ENCODE measurements at places on chromosomes 6 and 20.

DNA sequence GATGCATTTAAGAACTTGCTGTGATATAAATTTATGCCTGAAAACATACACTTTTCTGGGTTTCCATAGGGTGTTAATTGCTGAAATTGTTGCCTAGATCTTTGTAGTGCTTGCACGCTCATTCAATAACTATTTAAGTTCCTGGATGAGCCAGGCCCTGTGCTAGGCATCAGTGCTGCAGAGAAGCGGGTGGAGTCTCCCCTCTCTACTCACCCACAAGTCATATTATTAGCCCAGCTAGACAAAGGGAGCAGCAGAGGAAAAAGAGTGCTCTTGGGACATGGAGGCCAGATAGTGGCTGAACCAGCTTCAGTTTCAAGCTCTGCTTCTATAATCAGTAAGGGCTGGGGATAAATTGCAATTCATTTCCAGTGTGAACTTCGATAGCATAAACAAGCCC is 329.1 kb downstream of the TFAP2B start:
- DNase-seq: no peak

DNA sequence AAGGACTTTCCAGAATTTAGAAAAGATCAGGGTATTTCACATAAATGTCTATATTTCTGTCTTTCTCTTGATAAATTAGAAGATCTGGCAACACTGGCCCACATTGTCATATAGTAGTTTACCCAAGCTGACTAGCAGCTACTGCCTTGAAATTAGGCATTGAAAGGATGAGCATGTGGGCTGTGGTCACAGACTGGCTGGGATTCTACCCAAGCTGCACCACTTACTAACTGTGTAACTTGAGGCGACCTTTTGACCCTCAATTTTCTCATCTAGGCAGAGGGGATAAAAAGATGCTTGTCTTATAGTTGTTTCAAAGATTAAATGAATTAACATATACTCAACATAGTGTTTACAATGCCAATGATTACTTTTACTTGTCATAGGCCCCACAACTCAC is 152.7 kb upstream of the BMP2 start:
- DNase-seq: no peak

GRCh38 chr6:68229566-68229965 is 405.5 kb upstream of the ADGRB3 start:
- DNase-seq: no peak

GRCh38 chr6:93343476-93343875 is 75.9 kb downstream of the EPHA7 start:
- no peak for DNase-seq

GRCh38 chr6:70538376-70538775 is 28.4 kb upstream of the SDHAF4 start:
- no peak for DNase-seq

DNA sequence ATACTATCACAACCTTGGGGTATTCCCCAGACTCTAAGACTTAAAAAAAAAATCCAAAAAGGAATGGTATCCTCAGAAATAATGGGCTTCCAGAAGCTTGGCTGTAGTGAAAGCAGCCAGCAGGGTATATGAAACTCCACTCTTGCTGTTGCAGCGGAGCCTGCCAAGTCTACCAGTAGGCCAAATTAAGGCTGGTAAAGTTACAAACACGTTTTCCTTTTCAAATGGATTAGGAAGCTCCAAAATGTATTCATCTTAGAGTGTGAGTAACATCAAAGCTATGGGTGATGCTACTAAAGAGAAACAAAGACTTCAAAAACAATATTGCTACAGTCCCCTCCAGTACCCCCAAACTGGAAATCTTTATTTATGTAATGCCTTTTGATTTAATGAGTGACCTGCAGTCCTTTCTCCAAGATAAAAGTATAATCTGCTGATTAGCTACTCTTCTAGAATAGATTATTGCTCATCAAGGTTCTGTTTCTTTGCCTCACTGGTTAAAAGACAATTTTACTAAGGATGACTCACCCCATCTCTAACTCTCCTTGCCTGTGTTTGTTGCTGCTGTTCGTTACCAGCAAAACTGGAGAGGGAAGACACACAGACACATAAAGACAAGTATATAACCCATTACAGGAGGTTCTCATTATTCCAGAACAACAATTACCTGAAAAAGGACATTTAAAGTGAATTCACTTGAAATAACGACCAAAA is 84.9 kb downstream of the BTBD9 start:
- no peak for DNase-seq

- no peak for DNase-seq
Measured at GRCh38 chr6:21914121-21914973, 320.8 kb downstream of the SOX4 start.

DNA sequence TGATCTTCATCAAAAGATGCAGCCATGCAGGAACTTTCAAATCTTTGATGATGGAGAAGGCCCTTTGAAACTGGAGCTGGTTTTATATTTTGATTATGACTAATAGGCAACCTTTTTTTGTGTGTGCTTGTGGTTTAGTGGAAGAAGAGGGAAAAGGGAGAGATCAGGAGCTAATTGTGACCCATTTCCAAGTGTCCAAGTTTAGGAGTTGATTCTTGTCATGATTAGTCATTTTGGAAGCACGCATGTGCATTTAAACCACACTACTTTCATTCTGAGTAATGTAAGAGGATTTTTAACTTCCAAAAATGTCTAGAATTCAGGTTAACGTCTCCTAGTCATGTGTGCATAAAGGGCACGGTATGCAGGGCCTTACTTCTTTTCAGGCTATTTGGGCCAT is 3.5 kb downstream of the FOXO3 start:
- no peak for DNase-seq

All from T-helper 9 cell (primary cell).